ENCODE measurements at places on chromosomes 1 and 21. TPM values are rescaled to one million over a fixed set of nuclear protein-coding genes. Genes with fewer than 3 reads are reported as not detected.

Gene LDLRAP1
- 77.3 TPM for total RNA-seq

Gene RLF
- total RNA-seq, result 22.4 TPM

- peak; percentile 76 for DNase-seq
Measured at GRCh38 chr1:154325583-154326545, 539 bp downstream of the ATP8B2 start.

GRCh38 chr1:54848134-54848948, 38.7 kb downstream of the DHCR24 start:
- no peak for DNase-seq

DNA sequence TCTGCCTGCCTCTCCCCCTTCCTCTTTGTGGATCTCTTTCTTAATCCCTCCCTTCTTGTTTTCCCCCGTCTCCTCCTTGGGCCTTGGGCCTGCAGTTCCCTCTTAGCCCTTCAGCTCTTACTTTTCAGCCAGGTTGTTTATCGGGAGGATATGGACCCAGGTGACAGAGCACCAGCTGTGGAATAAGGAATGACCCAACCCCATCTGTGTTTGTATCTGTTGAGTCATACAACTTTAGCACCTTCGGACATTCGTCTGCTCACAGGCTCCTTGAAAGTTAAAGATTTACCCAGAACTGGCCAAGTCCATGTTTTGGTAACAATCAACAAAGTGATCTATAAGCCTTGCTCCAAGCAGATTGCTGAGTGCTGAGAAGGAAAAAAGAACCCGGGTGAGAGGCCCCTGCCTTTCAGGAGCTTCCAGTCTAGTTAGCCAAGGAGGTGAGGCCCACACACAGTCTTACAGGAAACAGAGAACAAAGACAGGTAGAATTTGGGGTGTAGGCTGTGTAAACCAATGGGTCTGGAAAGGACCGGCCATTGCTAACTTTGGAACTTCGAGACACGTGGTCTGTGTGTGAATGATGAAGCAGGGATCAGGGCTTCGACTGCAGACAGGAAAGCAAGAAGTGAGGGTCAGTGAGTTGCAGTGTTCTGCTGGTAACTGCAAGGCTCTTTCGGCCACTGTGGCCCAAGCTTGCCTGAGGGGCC, 66.7 kb upstream of the F3 start:
- no peak for DNase-seq

GRCh38 chr1:162020150-162020549, 3.5 kb downstream of the OLFML2B start:
- no peak for DNase-seq

DNA sequence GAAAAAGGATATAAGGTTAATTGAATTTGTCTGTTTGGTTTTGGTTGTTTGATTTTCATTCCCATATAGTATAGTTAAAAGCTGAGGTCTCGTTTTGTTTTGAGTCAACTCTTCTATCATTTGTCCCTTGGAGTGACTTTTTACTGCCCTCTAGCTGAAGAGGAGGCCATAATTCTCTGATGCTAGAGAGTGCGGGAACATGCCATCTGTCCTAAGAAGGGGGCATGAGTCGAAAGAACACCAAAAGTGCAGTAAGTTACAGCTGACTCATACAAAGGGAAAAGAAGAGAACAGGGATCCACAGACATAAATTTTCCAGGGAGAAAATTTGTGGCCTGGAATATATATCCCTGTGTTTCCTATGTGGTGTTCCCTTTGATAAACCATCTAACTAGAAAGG, 4.1 kb downstream of the KRTAP21-3 start:
- no peak for DNase-seq

DNA sequence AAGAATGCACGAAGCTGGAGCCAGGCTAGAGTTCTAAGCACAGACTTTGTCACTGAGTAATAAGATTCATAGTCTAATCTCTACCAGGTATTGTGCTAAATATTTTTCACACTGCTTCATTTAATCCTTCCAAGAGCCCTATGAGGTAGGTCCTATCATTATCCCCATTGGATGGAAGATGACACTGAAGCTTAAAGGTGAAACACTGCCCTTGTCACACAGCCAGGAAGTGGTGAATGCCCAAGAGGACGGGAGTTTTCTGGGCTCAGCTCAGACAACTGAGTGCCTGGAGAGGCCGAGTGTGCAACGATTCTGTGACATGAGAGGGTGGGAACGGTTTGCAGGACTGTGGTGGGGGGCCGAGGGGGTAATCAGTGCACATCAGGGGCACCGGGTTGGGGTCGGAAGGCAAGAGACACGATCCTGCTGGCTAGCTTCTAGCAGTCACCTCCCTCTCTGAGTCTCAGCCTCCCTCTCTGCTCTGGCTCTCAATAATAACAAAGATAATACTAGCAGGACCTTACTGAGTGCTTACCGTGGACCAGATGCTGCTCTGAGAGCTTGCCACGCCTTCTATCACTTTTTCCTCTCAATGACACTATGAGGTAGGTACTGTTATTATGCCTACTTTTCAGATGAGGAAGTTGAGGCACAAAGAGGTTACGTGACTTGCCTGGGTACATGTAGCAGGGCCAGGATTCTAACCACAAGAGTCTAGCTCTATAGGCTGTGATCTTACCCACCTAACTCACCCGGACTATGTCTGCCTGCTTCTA, 12.4 kb downstream of the KCNQ4 start:
- no peak for DNase-seq

DNA sequence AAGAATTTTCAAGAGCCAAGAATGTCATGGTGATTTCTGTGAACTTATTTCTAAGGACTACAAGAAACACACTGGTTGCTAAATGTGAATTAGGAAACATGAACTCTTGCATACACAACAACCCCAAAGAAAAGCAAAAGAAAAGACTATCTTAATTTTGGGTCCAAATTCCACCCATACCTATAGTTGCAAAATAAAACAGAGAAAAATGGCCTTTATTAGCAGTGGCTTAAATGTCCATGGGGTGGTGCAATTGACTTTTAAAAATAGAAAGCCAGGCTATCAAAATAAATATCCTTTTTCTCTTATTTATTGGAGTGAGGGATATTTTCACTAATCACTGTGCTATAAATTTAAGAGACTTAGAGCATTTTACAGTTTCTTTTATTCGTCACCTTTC, 80.9 kb upstream of the DPYD start:
- DNase-seq, result no peak

DNA sequence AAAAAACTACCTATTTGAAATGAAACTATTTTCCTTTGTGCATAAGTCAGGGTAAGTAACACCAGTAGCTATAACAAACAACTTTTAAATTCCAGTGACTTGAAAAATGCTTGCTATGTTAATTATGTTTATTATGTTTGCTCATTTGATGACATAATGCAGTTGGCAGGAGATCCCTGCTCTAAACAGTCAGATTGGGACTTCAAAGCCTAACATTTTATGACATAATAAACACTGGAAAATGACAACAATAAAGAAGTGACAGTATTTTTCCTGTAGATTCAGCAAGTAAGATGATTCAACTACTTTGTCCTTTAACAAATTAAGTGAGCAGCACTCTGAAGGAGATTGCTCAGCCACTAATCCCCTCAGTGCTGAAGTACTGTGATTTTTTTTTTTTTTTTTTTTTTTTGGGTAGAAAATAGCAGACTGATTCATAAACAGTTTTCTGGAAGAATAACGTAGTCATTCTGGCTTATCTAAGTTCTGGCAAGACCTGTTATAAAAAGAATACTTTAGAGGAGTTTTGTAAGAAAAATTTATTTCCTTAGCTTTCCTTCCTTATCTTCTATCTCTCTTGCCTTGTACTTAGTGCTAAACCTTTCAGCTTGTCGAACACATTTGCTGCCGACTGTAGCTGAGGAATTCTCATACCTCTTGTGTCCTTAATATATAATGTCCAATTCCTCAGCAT, 207.2 kb downstream of the PTGER3 start:
- no peak for DNase-seq

- no peak for DNase-seq
Measured at GRCh38 chr1:117608758-117609157, 2.9 kb downstream of the TENT5C start.

GRCh38 chr1:44571712-44572571, 102.3 kb downstream of the TMEM53 start:
- no peak for DNase-seq

DNA sequence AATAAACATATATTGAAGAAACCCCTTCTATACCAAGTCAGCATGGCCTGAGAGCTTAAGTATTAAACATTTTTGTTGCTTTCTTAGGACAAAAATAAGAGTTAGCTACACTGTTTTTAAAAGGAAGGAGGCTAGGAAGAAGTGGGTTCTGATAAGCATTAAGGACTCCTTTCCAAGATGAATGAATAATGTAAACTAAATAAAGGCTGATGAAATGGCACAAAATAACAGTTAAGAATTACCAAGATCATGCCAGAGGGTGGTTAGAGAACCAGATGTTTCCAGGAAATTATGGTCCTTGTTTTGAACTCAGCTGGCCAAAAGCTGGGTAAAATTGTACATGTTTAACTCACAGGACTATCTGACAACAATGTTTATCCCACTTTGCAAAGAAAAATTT, 114.1 kb upstream of the ETS2 start:
- no peak for DNase-seq

DNA sequence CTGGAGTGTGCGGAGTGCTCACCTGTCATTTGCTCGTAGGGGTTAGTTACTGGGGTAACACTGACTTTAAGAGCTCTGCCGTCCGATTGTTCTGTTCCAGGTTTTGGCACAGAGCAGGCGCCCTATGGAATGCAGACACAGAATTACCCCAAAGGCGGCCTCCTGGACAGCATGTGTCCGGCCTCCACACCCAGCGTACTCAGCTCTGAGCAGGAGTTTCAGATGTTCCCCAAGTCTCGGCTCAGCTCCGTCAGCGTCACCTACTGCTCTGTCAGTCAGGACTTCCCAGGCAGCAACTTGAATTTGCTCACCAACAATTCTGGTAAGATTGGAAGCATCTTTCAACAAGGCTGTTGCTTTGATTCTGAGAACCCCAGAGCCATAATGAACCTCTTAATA, 12.6 kb downstream of the ETS2 start:
- no peak for DNase-seq

DNA sequence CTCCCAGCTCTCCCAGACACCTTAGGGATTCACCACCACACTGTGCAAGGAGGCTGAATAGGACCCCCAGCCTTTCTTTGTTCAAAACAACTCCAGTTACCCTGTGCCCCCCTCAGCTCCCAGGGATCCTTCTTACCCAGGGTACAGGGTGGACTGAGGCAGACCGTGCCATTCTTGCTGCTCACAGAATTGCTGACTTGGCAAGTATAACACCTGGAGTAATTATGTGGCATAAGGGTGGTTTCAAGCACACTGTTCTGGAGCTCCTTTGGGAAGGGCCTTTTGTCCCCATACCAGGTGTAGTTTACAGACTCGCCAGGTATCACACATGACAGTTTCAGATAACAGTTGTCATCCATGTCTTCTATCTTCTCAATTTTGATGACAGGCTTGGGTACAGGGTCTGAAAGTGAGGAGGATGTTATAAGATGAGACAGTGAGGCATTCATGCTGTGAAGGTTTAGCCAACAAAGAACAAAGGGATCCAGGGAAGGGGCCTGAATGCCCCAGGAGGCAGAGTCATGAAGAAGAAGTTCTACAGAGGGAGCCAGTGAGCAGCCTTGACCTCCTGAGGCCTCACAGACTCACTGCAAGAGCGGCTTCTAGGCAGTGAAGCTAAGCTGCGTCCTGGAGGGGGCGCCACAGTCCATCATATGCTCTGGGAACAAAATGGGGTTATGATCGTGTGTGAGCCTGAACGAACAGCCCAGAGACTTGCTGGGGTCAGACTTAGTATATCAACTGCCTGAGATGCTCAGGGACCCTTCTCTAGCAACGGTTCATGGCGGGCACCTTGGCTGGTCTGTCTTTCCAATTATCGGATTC, 30.3 kb downstream of the CD48 start:
- DNase-seq, result peak; percentile 90

DNA sequence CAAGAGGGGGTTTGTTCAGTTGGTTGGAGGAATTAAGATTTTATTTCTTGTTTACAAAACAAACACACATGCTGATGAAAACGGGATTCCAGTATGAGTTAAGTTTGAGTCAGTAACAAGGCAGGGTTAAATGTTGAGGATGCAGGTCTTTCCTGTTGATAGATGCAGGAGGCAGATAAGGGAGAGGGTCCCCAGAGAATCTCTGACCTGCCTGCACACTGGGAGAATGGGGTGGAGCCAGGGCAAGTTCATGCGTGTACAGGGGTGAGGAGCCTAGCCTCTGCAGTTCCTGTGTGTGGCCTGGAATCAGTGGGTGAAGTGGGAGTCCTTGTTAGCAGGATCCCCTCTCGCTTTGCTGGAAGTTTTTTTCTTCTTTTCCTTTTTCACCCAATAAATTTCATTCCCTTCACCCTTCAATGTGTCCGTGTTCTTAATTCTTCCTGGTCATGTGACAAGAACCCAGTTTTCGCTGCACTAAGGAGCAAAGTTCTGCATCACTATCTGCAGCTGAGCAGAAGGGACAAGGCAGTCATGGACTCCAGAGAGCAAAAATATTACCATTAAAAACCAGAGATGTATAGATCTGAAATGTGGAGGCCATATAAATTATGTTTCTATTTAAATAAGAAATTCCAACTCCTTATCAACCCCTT, 69.9 kb upstream of the MARK1 start:
- DNase-seq, result no peak

Measured in activated naive CD8-positive, alpha-beta T cell treated with anti-CD3 and anti-CD28 coated beads, Interleukin-2, amount 10 ng/mL, durations not matched to agents 7 days and 5 days (primary cell).